Activated CD4-positive, alpha-beta memory T cell treated with anti-CD3 and anti-CD28 coated beads, Interleukin-2, amount 10 ng/mL, durations not matched to agents 7 days and 5 days (primary cell): ENCODE measurements at places on chromosomes 1 and 21.

DNA sequence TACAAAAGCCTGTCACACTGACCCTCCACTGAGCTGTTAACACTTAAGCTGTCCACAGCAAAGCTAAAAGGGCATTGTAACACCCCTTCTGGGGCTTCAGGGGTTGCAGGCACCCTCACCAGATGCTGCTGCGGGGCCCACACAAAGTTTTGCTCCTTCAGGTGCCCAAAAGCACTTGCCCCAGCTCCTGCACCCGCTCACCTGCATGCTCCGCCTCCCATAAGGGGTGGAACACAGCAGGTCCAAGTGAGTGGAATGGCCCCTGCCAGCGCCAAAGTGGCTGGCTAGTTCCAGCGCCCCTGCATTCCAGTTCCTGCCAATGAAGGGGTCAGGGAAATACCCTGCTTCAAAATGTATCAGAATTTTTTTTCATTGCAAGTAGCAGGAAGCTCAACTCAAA is 7.3 kb upstream of the RBP7 start:
- DNase-seq: no peak

DNA sequence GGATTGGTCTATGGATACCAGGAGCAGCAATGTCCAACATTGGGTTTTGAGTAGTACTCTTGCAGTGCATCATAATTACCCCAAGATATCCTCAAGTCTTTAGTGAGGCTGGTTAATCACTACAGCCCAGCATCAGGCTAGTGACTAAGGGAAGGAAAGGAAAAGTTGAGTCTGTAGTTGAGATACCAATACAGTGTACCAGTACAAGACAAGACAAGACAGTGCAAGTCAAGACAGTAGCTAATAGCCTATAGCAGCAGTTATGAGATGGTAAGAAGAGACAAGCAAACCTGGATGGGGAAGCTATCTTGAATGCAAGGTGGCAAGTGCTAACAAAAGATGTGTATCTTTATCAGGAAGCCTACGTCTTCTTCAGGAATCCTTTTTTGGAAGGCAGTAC is 13.3 kb upstream of the GNG12 start:
- DNase-seq: no peak

DNA sequence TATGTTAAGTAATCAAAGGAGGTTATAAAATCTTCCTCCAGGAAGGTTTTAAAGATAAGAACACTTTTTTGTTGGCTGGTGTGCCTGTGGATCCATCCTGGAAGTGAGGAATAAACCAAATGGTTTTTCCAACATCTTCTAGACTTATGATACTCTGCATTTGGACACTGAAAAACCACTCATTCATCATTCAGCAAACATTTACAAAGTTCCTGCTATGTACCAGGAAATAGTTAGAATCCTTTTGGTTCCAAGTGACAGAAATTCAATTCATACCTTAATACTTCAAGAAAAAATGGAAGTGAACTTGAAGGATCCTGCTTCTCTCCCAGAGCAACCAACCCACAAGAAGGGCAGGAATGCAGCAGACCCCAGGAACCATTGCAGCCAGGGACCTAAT is 39.6 kb upstream of the PIGC start:
- no peak for DNase-seq

GRCh38 chr1:174219606-174220370 is 60.5 kb downstream of the RABGAP1L start:
- DNase-seq: no peak

DNA sequence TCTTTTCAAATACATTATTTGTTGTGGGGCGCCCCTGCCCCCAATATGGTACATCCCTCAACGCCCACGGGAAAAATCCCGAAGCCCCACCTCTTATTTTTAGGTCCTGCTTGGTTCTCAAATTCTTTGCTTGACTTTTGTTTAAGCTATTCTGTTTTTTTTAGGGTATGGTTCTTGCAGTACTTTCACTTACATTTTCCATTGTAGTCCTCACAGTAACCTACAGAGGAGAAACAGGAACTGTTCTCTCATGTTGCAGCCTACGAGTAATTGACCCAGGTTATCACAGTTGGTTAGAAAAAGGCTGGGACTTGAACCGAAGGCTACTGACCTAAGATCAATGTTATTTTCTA is 697 bp upstream of the C21orf91 start:
- no peak for DNase-seq

DNA sequence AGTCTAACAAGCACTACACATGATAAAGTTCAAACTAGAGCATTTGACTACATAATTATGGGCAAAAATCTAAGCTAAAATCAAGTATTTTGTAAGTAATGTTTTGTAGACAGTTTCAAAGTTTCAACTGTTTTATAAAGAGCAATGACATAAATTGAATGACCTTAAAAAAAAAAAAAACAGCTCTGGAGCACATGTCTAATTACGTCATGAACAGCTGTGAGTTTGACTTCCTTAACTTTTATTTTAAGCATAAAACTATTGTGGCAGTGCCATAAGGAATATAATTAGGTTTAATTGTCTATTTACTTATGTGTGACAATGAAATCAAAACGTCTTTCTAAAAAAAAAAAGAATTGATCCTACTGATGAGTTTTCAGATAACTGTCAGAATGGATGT is 272.5 kb upstream of the LRRC7 start:
- no peak for DNase-seq

DNA sequence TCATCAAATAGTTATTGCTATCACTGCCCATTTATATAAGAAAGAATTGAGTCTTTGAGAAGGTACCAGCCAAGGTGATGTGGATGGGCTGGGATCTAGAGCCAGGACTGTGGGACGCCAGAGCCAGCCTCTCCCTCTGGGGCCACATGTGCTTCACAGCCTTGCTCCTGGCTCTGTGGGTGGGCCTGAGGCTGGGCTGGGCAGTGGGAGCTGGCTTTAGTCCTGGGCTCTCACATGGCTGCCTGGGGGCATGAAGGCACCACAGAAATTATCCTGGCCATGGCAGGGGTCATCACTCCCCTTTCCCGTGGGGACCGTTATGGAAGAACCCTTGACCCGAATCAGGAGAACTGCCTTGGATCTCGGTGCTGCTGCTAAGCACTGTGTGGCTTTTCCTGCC is 203.1 kb downstream of the TRABD2B start:
- no peak for DNase-seq

DNA sequence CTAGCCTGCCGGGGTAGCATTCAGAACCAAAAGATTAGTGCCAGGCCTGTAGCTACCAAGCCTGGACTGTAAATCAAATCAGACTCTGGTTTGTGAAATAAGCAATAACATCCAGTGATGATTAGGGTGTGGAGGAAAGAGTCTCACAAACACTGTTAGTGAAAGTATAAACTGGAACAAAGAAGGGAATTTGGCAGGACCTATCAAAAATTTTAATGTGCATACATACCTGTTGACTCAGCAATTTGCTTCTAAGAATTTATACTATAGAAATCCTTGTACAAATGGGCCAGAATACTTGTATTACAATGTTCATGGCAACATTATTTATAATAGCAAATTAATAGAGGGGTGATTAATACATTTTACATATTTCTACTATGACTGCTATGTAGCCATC is 109.8 kb upstream of the WARS2 start:
- DNase-seq: no peak

- DNase-seq: no peak
Observed at GRCh38 chr1:218475275-218475674, 130.1 kb downstream of the TGFB2 start.
